Temporal lobe (tissue), 4 donors: ENCODE measurements at places on chromosomes 3 and 15. TPM values are rescaled to one million over a fixed set of nuclear protein-coding genes. Genes with fewer than 3 reads are reported as not detected.

ZPLD1 gene
- under 0.01 TPM for total RNA-seq

MEX3B gene
- total RNA-seq, result 55.3 TPM

PLA2G4F gene
- not detected for total RNA-seq

GASK1A gene
- total RNA-seq, result 4.9 TPM

ISY1 gene
- 8.1 TPM for total RNA-seq

DLEC1 gene
- total RNA-seq, result 0.74 TPM

CYP1A1 gene
- 0.25 TPM for total RNA-seq

CATSPER2 gene
- total RNA-seq, result 4.2 TPM

CCR8 gene
- not detected for total RNA-seq

NUP210 gene
- total RNA-seq, result 7.6 TPM

OR5K3 gene
- total RNA-seq, result not detected

RASGRF1 gene
- 3.7 TPM for total RNA-seq

TGM5 gene
- total RNA-seq, result not detected
